ENCODE measurements at places on chromosomes 2 and 18. TPM values are rescaled to one million over a fixed set of nuclear protein-coding genes. Genes with fewer than 3 reads are reported as not detected.

The SCN2A gene
- total RNA-seq = 0.07 TPM

The SLC8A1 gene
- 1.1 TPM for total RNA-seq

The ACMSD gene
- total RNA-seq = 0.46 TPM

The PROKR1 gene
- total RNA-seq = not detected

The RUFY4 gene
- total RNA-seq = not detected
